ENCODE measurements at places on chromosomes 1 and 21.
A peak's percentile ranks its signal among the peaks of the same experiment; 100 is the strongest.

DNA sequence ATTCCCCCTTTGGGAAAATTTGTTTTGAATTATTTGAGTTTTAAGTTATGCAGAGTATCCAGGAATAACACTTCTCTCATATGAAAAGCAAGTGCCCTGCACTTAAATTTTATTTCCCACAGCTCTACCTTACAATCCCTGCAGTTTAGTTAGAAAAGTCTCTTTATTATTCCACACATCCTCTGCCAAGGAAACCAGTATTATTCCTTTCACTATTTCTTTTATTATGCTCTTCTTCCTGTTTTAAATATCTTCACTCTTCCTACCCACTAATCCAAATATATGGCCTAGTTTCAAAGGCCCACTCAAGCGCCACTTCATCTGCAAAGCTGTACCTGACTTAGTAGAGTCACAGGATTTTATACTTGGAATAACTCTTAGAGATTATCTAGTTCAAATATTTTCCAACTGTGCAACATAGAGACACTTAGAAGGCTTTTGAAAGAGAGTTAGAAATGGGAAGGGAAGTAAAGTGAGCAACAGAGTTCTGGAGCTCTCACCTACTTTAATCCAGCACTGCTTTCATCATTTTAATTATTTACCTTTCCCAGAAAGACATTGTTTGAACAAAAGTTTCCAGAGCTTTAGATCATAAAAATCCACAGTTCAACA lies 97.2 kb upstream of the LYPLAL1 start:
- DNase-seq = no peak

DNA sequence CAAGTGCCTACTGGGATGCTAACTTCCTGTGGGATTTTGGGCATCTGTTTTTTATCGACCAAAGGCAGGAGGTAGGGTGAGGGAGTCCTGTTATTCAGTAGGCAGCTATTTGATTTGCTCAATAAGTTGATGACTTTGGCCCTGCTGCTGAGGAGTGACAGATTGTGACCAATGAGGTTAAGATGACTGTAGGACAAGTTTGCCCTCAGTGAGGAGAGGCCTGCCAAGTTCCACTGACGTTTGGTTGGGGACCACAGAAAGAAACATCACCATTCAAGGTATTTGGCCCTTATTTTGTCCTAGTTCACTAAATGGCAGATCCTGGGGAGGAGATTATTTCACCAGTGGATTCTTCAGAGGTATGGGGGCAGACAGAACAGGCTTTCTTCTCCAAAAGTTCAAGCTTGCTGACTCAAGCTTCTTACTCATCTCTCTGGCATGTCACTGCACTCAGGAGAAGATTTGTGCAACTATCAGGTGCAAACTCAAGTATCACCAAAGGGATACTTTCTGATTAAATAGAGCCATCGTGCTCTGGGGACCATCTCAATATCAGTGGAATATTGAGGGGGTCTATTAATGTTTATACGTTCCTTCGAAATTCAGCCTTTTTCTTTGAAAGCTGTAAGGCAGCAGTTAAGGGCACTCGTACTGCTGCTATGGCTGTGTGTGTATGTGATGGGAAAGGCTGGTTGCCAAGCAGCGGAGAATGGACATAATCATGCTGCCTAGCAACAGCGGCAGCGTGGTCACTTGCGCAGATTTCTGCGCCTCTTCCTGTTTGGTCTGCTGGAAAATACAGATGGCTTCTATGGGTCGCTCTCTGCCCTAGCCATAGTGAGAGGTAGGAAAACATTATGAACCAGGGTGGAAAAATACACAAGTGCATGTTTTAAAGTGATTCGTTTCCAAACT lies 78.7 kb downstream of the PBX1 start:
- DNase-seq = no peak

GRCh38 chr1:15326691-15327588 lies 79.9 kb downstream of the FHAD1 start:
- no peak for DNase-seq

DNA sequence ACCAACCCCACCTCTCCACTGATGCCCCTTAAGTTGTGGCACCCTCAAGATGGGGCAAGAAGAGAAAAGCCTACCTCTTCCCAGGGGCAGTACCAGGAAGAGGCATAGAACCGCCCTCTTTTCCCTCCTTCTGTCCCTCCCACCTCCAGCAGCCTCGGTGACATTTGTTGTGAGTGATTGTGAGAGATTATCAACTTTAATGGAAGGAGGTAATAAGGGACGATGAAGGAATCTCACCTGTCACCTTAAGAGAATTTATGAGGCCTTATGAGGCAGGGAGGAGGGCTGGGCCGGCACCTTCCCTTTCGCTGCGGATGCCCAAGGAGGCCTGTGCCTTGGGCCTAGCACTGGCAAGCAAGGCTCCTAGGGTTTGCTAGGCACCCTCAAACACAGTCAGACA lies 1.4 kb upstream of the ADGRB2 start:
- DNase-seq = no peak

DNA sequence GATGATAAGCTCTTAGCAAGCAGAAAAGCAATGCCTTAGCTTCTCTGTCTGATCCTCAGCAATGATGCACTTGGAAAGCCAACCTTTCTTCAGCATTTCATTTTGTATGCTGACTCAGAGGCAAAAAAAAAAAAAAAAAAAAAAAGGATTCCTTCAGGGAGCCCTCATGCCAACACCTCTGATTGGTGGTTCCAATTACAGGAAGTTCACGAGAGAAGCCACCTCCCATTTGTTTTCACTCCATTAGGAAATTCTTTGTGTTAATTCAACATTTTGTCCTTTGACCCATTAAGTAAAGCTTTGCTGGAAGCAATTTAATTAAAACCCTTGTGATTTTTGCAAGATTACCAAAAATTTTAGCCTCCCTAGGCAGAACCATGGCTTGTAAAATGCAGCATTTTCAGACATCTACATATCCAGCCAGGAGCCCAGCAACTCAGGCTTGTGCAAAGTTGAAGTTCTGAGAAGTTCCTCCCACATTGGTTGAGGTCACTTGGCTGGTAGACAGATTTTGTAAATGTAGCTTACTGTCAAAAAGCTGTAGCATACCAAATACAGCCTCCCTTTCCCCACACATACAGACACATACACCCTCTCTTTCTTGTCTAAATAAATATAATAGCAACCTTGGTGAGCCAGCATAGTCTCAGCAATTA lies 27.1 kb upstream of the VTCN1 start:
- no peak for DNase-seq

- DNase-seq = no peak
Measured at GRCh38 chr21:27807596-27807995, 840.7 kb upstream of the ADAMTS5 start.

DNA sequence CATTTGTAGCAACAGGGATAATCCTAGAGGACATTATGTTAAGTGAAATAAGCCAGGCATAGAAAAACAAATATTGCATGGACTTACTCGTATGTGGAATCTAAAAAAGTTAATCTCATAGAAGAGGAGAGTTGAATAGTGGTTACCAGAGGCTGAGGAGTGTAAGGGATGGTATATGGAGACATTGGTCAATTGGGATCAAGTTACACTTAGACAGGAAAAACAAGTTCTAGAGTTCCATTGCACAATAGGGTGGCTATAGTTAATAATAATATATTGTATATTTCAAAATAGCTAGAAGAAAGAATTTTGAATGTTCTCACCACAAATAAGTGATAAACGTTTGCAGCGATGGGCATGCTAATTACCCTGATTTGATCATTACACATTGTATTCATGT lies 354.6 kb downstream of the SEC16B start:
- no peak for DNase-seq

GRCh38 chr1:42170779-42171621 lies 6.5 kb upstream of the GUCA2A start:
- DNase-seq = no peak

DNA sequence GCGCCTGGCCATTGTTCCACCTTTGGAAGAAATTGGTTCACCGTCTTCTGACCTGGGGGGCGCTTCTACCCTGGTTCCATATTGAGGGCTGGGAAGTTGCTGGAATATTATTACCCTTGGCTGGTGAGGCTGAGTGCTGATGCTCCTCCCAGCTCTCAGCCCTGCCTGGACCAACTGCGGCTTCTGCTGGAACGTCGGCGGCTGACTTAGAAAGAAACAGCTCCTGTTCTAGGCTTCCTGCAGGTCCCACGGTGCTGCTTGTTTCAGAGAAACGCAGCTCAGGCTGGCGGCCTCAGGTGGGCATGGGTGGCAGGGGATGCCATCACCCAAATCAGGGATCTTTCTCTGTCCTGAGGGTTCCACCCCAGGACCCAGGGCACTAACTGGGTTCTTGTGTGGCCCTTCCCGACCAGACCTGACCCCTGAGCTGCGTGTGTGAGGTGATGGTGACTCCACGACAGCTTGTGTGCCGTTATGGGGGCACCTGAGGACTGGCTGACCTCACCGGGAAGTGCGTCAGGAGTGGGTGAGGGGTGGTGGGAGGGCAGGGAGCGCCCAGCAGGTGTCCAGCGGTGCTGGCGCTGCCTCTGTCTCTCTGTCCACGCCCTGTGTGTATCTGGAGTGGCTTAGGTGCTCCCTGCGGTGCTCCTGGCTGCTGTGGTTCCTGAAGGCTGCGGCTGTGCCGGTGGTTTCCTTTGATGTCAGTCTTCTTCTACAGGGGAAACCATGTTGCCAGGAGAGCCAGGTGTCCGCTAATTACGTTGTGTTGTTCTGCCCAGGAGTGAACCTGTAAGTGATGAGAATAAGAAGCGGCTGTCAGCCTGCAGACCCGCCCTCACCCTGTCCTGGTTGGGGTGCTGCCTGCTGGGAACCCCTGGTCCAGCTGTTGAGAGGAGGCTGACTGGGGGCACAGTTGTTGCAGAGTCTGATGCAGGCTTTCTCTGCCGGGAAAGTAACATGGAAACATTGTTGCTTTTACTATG lies 8.9 kb downstream of the SKI start:
- DNase-seq = peak; percentile 82

DNA sequence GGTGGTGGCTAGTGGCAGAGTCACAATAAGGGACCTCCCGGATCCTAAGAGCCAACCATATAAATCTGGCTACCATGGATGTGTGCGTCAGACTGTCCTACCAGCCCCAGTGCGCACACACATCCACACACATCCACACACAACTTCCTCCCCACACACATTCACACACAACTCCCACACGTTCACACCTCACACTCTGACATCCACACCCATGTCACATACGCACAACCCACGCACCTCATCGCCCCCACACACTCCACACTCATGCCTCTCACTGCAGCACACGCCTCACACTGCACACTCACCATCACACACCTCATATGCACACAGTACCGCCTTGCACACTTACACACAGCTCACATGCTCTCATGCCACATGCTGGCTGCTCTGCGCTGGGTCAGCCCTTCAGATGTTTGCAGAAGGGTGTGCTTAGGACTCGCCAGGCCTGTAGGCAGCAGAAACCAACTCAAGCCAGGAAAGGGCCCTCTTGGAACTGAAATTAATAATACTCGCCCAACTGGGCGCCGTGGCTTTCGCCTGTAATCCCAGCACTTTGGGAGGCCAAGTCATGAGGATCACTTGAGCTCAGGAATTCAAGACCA lies 3.0 kb downstream of the LDLRAD2 start:
- no peak for DNase-seq

DNA sequence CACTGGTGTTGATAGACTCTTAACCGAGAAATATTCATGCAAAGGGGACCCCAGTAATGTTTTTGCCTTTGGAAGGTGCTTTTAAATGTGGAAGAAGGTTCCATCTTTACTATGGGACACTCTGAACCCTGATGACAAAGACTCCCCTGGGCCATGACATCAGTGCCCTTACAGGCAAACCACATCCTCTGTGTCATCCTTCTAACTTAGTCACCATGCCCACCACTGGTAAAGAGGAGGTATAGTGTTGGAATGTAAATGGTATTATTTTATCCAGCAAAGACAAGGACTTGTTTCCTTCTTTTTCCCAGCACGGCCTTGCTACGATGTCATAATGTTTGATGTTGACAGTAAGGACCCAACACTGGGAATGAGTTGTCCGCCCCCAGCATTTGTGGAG lies 12.6 kb downstream of the METTL13 start:
- peak; percentile 76 for DNase-seq

GRCh38 chr1:26335774-26336476 lies 18.0 kb downstream of the CRYBG2 start:
- no peak for DNase-seq

DNA sequence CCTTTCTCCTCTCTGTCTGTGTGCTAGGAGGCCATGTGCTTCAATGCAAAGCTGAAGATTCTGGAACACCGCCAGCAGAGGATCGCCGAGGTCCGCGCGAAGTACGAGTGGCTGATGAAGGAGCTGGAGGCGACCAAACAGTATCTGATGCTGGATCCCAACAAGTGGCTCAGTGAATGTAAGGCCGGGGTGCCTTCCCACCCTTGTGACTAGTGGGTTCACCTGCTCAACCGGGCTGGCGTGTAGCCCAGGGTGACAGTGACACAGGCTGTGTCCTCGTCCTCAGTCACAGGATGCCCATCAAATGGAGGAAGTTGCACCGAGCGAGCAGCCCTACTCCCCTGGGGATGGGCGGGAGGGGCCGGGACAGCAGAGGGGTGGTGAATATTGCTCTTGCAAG lies 544.1 kb downstream of the KIF26B start:
- DNase-seq = no peak

DNA sequence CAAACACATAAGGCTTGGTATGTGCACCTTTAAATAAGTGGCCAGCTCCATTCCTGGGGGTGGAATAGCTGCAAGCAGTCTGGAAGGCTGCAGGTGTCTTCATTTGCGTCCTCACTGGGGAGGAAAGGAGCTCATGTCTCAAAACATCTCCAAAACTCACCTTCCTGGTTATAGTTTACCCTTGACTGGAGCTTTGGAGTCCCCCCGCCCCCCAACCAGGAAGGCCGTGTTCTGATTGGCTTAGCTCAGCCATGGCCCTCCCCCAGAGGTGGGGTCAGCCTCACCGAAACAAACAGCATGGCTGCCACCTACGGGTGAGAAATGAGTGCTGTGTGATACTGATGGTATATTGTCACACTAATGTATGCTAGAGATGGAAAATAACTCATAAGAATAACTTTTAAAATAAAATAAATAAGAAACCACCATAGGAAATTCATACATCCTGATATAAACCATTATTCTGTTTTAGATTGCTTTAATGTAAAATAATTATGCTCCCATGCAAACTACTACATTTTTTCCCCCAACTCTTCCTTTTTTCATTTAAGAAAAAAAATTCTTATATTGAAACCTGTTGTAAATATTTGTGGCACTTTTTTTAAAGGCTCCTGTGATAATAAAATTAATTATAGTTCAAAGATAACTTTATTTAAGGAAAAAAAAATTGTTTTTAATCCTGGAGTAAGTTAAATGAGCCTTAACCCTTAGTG lies 90.8 kb downstream of the ZP4 start:
- peak; percentile 66 for DNase-seq

GRCh38 chr1:207888652-207889051 lies 22.3 kb downstream of the CD34 start:
- DNase-seq = no peak

Data from activated effector memory CD4-positive, alpha-beta T cell treated with anti-CD3 and anti-CD28 coated beads, Interleukin-2, amount 50 U/mL, for 16 hours (primary cell).